ENCODE measurements at places on chromosomes 7 and 10.

- no peak for DNase-seq
Measured at GRCh38 chr10:70958396-70958795, 70.0 kb upstream of the PCBD1 start.

GRCh38 chr10:122308417-122309141, 37.5 kb downstream of the BTBD16 start:
- DNase-seq, result no peak

DNA sequence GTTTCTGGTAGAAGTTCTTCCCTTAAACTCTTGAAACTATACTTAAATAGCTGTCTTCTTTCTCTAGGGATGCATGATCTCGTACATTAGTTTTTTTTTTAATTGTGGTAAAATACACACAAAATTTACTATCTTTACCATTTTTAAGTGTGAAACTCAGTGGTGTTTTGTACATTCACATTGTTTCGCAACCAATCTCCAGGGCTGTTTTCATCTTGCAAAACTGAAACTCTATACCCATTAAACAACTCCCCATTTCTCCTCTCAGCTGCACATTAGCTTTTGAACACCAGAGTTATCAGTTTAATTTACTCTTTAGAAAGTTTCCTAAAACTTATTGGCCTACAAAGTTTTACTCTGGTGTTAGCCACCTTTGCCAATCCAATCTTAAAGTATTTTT, 45.5 kb upstream of the PRKAR2B start:
- DNase-seq, result no peak

- DNase-seq, result no peak
Measured at GRCh38 chr7:128893251-128894100, 17.0 kb downstream of the KCP start.

All from fibroblast of upper back skin (primary cell).